ENCODE measurements at places on chromosomes 6 and 20.

DNA sequence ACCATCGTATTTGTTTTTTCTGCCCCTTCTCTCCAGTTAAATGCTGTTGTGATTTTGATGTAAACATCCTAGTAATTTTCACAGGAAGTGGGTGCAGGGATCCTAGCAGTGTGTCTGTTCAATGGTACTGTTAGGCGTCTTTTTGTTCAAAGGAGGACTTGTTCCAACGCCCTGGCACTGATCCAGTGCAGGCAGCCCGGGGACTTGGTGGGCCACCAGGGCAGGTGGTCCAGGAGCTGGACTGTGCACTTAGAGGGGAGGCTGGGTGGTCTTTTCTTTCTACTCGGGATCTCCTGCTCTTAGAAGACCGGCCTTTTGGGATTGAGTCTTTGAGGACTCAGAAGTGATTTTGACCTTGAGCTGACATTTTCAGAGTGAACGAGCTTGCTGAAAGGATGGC lies 41.1 kb upstream of the NKX2-2 start:
- DNase-seq: no peak

- no peak for DNase-seq
Observed at GRCh38 chr20:40777653-40778052, 88.6 kb upstream of the MAFB start.

DNA sequence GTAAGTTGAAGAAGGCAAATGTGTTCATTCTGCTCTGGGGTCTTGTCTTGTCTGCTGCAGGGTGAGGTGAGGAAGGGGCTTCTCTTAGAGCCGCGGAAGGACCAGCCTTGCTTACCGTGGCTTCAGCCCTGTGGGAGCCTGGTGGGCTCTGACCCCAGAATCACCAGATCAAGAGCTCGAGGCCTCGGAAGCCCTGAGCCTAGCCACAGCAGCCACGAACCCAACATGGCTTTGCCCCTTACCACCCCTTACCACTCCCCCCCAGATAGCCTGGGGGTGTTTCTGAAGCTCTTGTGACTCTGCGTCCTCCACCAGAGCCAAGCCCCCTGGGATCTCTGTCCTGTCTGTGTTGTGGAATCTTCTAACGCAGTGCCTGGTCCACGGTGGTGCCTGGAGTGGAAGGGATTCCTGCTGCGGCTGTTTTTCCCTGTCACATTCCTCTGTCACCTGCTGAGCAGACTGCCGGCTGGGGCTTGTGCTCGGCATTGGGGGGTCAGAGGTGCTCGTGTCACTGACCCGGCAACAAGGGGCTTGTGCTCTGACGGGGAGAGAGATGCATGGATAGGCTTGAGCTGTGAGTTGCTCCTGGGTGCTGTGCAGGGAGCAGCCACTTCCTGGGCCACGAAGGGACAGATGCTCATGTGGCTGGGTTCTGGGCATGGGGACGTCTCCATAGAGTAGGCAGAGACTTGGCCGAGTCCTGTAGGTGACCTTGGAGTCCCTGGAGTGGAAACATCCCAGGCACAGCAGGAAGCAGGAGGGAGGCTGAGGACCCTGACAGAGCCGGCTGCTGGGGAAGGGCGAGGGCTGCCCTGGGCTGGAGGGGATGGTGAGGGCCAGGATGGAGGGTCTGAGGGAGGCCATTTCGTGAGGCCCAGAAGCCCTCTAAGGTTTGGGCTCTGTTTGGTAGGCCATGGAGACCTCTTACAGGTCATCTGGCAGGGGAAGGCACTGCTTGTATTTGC lies 316.0 kb downstream of the QKI start:
- no peak for DNase-seq

DNA sequence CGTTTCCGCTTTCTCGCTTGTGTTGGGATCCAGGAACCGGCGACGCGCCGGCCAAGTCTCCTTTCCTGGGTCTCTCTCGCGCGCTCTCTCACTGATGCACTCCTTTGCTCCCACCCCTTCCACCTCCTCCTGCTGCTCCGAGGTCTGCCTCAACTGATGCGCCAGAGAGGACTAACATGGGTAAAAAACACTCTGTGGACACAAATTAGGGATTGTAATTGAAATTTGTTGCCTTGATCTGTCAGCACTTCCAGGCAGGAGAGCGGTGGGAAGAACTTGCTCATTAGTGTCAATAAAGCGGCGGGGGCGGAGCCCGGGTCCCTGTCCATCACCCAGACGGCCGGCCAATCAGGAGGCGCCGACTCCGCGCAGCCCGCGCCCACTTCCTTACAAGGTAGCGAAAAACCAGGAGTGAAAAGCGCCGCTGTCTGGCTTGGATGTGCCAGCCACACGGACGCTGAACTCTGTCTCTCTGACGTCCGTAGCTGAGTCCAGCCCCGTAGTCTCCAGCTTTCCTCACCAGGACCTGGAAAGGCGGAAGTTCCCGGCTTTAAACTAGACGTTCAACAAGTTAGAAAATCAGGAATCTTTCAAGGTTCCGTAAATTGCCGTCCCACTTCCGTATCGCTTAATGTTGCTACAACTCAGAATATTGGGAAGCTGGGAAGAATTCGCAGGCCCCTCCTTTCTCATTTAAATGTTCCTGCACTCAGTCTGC lies at the start of gene TBX18:
Gene TBX18 (minus strand): TSS at position 267 of the 718 bp plus-strand sequence. CDS start 417 bp downstream, outside the sequence.
- no peak for DNase-seq

DNA sequence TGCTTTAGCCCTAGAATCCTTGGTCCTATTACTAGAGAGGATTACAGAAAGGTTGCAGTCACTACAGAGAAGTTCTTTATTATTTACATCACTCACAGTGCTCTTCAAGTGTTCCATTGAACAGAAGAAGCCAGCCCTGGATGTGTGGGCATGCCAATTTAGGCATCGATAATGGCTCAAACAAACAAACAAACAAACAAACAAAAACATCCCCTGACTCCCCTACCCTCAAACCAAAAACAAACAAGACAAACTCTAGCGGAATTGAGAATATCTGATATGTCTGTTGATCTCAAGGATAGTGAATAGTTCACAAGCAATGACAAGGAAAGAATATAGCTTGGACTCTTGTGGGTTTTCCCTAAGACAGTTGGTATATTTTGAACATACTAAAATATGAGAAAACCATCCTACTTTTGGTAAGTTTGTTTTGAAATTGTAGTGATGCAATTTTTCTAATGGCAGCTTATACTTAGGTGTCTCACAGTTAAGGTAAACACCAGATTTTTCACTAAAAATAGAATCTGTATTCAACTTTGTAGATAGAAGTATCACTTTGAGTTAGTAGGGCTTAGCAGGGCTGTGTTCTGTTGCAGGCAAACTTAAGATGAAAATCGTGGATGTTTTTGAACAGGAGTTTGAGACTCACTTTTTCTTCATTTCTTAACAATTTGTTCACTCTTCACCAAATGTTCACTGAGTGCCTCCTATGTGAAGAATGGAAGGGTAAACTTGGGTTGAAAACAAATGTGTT lies 92.8 kb upstream of the FAM184A start:
- DNase-seq: no peak

Measured in stimulated activated CD8-positive, alpha-beta memory T cell treated with anti-CD3 and anti-CD28 coated beads, Interleukin-4, amount 100 ng/mL, for 1 hour (primary cell).